ENCODE measurements at places on chromosomes 1 and 21. TPM values are rescaled to one million over a fixed set of nuclear protein-coding genes. Genes with fewer than 3 reads are reported as not detected.
A peak's percentile ranks its signal among the peaks of the same experiment; 100 is the strongest.

DNA sequence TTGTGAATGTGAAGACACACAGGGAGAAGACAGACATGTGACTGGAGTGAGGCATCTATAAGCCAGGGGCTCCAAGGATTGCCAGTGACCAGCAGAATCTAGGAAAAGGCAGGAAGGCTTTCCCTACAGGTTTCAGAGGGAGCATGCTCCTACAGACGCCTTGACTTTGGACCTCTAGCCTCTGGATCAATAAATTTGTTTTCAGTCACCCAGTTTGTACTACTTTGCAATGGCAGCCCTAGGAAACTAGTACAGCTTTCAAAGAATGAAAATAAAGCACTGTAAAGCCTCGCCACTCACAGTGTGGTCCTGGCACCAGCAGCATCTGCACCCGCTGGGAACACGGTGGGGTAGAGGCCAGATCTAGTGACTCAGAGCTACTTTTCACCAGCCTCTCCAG, 510.0 kb downstream of the LTN1 start:
- H3K4me3 ChIP-seq, result no peak overlapping the region
- no peaks in the 10 kb centered on the region for H3K27me3 ChIP-seq
- H3K27ac ChIP-seq, result no peak overlapping the region
- H3K4me1 ChIP-seq, result no peaks in the 10 kb centered on the region
- DNase-seq, result no peak

DNA sequence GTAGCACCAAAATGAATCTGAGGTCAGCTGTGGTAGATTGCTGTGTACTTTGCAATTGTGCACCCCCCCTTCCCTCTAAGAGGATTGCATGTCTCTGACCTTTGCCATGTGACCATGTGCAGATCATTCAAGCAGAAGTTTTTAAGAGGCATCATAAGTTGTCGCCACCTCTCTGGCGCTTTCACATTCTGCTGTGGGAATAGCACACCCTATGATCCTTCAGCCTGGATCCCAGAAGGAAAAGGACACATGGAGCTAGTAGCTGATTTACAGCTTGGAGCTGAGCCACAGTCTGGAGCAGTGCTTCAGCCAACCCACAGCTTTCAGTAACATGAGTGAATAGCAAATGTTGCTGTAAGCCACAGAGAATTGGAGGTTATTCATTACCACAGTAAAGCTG, 158.5 kb downstream of the TSEN15 start:
- no peak overlapping the region for H3K4me3 ChIP-seq
- no peak overlapping the region for H3K27ac ChIP-seq

DNA sequence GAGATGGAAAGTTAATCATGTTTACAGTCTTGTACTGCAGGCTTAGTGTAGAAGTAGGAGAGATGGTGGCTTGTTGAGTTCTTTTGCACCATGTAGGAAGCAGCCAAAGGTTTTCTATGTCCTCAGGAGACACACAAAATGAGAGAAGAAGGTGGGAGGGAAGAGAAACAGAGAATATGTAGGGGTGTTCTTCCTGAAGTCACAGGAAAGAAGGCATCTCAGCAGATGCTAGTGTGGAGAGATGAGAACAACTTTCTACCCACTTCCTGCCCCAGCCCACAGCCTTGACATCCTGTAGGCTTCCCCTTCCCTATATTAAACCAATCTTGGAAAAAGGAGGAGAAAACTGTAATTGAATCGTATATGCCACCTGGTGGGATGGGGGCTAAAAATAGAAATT, 217.0 kb downstream of the S1PR1 start:
- no peak overlapping the region for H3K4me3 ChIP-seq
- no peak for DNase-seq
- peak overlapping the region; percentile 31 for H3K27ac ChIP-seq
- H3K36me3 ChIP-seq, result no peaks in the 10 kb centered on the region

DNA sequence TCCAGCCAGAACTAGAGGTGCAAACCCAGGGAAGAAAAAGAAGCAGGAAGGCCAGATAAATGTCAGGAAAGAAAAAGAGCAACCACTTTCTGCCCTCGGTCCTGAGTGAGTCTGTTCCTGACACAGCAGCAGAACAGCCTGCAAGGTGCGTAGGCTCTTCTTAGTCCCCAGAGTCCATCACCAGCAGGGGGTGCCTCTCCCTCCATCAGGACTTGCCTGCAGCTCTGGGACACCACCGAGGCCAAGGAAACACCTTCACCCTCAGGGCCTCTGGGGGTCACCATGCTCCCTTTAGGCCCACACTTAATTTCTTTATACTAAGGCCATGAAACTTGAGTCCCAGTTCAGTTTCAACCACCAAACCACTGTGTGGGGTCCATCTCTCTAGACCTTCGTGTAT, 43.7 kb upstream of the NFASC start:
- DNase-seq, result no peak
- H3K36me3 ChIP-seq, result no peaks in the 10 kb centered on the region
- no peaks in the 10 kb centered on the region for H3K27me3 ChIP-seq
- no peak overlapping the region for H3K4me3 ChIP-seq
- no peak overlapping the region for H3K27ac ChIP-seq

- H3K4me1 ChIP-seq, result no peaks in the 10 kb centered on the region
- no peak overlapping the region for H3K4me3 ChIP-seq
- H3K27me3 ChIP-seq, result no peaks in the 10 kb centered on the region
- no peak for DNase-seq
- H3K36me3 ChIP-seq, result no peaks in the 10 kb centered on the region
These were observed 121.0 kb upstream of the CXADR start for GRCh38 chr21:17391811-17392340.

- no peak for DNase-seq
- no peak overlapping the region for H3K27ac ChIP-seq
- peaks cover 15% of the 10 kb centered on the region for H3K36me3 ChIP-seq
- no peaks in the 10 kb centered on the region for H3K27me3 ChIP-seq
These were observed 38.3 kb downstream of the PRDM15 start for GRCh38 chr21:41840880-41841279.

GRCh38 chr21:42406866-42407265, 3.2 kb downstream of the UBASH3A start:
- H3K27me3 ChIP-seq, result no peaks in the 10 kb centered on the region
- H3K36me3 ChIP-seq, result peaks cover 49% of the 10 kb centered on the region
- peak overlapping the region; percentile 69 for H3K4me3 ChIP-seq
- DNase-seq, result no peak
- H3K4me1 ChIP-seq, result peaks cover 77% of the 10 kb centered on the region

DNA sequence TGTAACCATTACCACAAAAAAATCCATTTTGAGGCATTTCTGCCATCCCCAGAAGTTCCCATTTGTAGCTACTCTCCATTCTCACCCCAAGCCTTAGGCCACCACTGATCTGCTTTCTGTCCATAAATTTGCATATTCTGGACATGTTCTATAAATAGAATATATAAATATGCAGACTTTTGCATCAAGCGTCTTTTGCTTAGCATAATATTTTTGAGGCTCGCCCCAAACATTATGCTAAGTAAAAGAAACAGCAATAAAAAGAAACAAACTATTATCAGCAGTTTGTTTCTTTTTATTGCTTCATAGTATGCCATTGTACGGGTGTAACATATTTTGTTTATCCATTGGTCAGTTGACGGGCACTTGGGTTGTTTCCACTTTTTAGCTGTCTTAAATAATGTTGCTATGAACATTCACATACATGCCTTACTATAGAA, 7.9 kb downstream of the TFAP2E start:
- no peak overlapping the region for H3K27ac ChIP-seq
- no peak overlapping the region for H3K4me3 ChIP-seq
- peaks cover 27% of the 10 kb centered on the region for H3K4me1 ChIP-seq
- DNase-seq, result no peak
- H3K27me3 ChIP-seq, result no peaks in the 10 kb centered on the region
- no peaks in the 10 kb centered on the region for H3K36me3 ChIP-seq

- no peak overlapping the region for H3K4me3 ChIP-seq
- no peak overlapping the region for H3K27ac ChIP-seq
- DNase-seq, result no peak
- H3K4me1 ChIP-seq, result peaks cover 4% of the 10 kb centered on the region
- H3K27me3 ChIP-seq, result no peaks in the 10 kb centered on the region
These were observed 373.7 kb downstream of the SRGAP2C start for GRCh38 chr1:121558514-121558913.

DNA sequence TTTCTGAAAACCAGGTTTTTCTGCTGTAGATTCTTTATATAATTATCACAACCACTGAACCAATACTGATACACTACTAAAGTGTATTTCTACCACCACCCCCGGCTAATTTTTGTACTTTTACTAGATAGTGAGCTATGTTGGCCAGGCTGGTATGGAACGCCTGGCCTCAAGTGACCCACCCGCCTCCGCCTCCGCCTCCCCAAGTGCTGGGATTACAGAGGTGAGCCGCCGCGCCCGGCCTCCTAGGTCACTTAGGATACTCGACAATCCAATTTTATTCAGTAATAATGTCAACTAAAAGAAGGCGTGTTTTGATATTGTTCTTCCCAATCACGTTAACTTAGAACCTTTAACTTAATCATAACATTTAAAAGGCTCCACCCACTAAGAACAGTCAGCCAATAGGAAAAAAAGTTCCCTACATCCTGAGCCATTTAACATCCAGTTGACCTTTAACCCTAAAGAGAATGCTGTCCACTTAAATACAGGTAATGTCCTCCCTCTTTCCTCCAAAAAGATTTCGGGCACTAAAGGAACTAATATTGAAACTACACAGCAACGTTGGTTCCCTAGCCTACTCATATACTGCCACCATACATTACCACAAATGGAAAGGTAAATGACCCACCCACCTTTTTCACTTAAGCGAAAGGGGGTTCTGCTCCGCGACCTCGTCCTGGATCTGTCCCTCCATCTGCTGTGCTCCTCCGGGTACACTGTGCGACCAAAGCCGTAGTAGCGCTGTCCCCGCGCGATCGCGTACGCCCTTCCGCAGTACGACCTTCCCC, 1.2 kb downstream of the RSRP1 start:
- H3K4me3 ChIP-seq, result peak overlapping the region; percentile 99
- peak overlapping the region; percentile 97 for H3K27ac ChIP-seq
- no peak for DNase-seq
- H3K36me3 ChIP-seq, result peaks cover 10% of the 10 kb centered on the region
- peaks cover 42% of the 10 kb centered on the region for H3K4me1 ChIP-seq

DNA sequence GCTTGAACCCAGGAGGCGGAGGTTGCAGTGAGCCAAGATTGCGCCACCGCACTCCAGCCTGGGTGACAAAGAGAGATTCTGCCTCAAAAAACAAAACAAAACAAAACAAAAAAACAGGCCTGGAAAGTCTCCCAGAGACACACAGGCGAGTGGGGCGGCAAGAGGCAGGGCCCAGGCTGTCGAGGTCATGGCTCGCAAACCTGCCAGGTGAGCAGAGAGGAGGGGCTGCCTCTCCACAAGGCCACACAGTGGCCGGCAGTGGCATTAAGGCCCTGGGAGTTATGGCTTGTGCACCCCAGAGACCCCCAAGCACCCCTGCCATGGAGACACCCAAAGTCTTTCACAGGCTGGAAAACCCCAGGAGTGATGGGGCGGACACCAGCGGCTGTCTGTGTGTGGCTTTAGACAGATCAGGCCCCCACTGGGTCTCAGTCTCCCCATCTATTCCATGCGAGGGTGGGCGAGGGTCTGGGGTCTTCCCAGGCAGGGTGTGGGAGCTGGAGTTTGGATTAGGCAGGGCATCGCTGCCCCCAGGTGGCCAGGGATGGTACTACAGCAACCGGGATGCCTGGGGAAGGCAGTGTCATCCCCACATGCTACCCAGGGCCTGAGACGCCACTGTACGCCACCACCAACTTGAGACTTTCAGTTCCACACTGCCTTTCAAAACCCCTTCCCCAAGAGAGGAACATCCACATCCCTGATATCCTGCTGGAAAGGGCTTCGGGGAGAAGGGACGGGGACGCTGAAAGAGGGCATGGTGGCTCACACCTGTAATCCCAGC, 7.3 kb upstream of the CTRC start:
- no peak overlapping the region for H3K27ac ChIP-seq
- no peaks in the 10 kb centered on the region for H3K4me1 ChIP-seq
- DNase-seq, result peak; percentile 68
- no peak overlapping the region for H3K4me3 ChIP-seq

DNA sequence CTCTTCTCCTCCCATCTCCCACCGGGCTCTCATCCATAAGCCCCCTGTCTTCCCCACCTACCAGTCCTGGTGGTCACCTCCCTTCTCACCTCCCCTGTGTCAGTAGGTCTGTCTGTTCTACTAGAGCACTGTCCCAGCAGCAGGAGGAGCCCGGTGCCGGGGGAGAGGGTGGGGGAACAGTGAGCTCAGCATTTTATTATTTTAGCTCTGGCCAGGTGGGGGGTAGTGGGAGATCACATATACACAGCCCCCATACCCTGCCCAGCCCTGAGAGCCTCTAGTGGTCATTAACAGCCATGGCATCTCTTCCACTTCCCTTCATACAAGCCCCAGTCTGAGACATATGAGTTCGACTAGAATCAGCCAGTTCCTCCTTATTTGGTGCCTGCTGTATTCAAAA, at the start of gene TMOD4:
TSS of gene TMOD4 (minus strand) at position 119 of the 400 bp plus-strand sequence. CDS start 1,106 bp downstream, outside the sequence.
- no peak within 1 kb of the TSS for H3K27ac ChIP-seq
- DNase-seq, result no peak
- H3K36me3 ChIP-seq, result peaks cover 18% of the 10 kb centered on the region
- H3K27me3 ChIP-seq, result no peaks in the 10 kb centered on the region
- H3K4me3 ChIP-seq, result no peak within 1 kb of the TSS

DNA sequence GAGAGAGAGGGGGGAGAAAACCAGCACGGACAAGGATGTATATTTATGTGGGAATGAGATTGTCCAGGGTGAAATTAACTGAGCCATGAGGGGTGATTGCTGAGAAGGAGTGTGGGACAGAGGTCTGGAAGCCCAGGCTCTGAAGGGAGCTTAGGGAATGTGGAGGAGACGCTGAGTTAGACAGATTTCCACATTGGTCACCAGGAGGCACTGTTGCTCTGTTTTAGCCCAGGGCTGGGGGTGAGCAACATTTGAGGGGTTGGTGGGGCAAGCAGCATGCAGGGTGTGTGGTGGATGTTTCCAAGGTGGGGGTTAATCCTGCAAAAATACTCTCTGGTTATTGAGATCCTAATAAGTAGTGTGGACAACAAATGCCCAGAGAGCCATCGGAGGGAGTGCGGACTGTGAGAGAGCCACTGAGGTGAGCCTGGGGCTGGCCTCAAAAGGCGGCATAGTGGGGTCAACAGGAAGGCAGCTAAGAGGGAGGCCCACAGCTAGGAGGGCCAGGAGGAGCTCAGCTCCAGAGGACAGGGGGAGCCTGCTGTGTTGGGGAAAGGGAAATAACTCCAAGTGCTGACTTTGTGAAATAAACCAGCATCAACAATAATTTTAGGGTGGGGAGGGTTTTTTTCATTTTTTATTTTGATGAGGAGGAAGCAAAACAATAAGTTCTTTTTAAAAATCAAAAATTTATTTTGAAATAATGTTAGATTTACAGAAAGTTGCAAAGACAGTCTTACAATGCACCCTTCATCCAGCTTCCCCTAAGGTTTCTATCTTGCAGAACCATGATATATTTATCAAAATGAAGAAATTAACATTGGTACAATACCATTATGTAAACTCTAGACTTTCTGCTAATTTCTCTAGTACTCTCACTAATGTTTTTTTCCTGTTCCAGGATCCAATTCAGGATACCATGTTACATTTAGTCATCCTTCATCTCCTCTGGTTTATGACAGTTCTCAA, 82.8 kb upstream of the CD34 start:
- H3K4me1 ChIP-seq, result peaks cover 3% of the 10 kb centered on the region
- no peak for DNase-seq
- H3K27ac ChIP-seq, result no peak overlapping the region
- H3K27me3 ChIP-seq, result peaks cover 19% of the 10 kb centered on the region

Gene FAM78B
- total RNA-seq, result not detected

Gene LRRC71
- not detected for total RNA-seq

Gene RBM11
- total RNA-seq, result 6.2 TPM

Gene FCRL1
- 4.9 TPM for total RNA-seq

Gene BNIPL
- 2.2 TPM for total RNA-seq

Gene CLCA4
- total RNA-seq, result not detected

Gene TFF3
- total RNA-seq, result not detected
